ENCODE measurements at places on chromosomes 3 and 15. TPM values are rescaled to one million over a fixed set of nuclear protein-coding genes. Genes with fewer than 3 reads are reported as not detected.

Gene GOLGA8H
- total RNA-seq, result 0.73 TPM

Gene SUCNR1
- total RNA-seq, result 0.32 TPM

Gene ZNF774
- 9.8 TPM for total RNA-seq

Gene PLA2G4E
- 0.08 TPM for total RNA-seq

Gene CSPG5
- total RNA-seq, result 0.39 TPM

Gene SUSD5
- total RNA-seq, result 0.34 TPM

Gene BCHE
- total RNA-seq, result 1.9 TPM

Gene ENTPD3
- total RNA-seq, result 0.54 TPM

DNA sequence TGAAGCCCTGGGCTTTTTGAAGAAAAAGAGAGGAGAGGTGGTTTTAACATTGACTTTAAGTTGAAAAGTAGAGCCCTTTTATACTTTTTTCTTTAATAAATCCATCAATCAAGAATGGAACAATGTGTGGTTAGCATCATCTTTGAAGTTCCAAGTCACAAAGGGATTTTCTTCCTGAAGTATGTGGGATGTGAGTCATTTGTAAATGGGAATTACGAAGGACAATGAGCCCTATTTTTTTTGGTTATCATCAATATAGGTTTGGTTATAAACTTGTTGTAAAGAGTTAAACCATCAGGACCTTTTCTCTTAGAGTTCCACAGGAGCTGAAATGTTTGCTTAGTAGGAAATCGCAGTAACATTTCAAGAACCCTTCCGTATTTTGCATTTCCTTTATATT lies 38.3 kb downstream of the PIK3CA start:
- H3K27me3 ChIP-seq, result no peaks in the 10 kb centered on the region
- no peak overlapping the region for H3K27ac ChIP-seq

- H3K27ac ChIP-seq, result no peak overlapping the region
- H3K4me3 ChIP-seq, result no peak overlapping the region
- H3K36me3 ChIP-seq, result no peaks in the 10 kb centered on the region
- H3K27me3 ChIP-seq, result no peaks in the 10 kb centered on the region
- H3K4me1 ChIP-seq, result no peaks in the 10 kb centered on the region
These were observed 76.1 kb upstream of the PPP2R3A start for GRCh38 chr3:135889443-135889842.

GRCh38 chr3:23711916-23712494 lies 93.8 kb upstream of the UBE2E1 start:
- H3K27me3 ChIP-seq, result no peaks in the 10 kb centered on the region
- H3K36me3 ChIP-seq, result no peaks in the 10 kb centered on the region
- H3K27ac ChIP-seq, result peak overlapping the region; percentile 54
- H3K4me1 ChIP-seq, result peaks cover 16% of the 10 kb centered on the region

DNA sequence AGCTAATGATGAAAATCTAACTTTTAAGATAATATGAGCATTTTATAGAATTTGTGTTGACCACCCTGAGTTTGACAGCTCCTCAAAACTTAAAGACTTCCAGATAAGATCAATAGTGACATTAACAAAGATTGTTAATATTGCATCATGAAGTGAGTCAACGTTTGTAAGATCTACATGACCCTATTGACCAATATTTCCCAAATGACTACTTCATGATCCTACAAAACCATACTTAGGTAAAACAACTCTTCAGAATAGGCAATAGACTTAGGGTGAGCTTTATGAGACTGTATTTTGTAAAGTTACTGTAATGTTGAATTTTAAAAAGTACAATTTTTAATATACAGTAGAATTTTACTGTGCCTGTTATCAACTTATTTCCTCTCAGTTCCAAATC lies 422.7 kb upstream of the ALCAM start:
- no peak overlapping the region for H3K27ac ChIP-seq
- no peaks in the 10 kb centered on the region for H3K27me3 ChIP-seq
- no peaks in the 10 kb centered on the region for H3K4me1 ChIP-seq
- H3K4me3 ChIP-seq, result no peak overlapping the region

DNA sequence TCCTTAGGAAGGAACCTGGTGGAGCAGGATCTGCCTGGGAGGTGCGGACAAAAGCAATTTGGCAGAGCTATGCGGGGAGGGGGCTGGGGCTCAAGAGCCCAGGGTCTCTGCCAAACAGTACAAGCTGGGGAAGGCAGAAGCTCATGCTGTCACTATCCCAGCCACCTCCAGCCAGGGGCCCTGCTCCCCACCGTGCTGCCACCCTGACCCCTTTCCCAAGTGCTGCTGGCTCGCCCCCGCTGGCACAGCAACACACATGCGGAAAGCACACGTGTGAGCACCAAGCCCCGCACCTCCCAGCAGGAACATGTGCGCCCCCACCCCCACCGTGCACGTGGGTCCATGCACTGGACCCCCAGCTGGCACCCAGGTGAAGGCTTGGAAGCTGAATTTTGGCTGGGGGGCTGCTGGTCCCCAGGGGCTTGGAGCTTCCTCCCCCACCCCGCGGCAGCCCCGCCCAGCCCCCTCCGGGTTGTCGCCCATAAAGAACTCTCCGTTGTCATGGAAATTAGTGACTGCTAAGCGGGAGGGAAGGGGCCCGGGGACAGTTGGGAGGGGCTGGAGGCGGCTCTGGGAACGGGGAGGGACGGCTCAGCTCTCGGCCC lies 742 bp downstream of the CAMKV start:
- no peaks in the 10 kb centered on the region for H3K4me1 ChIP-seq
- H3K27ac ChIP-seq, result no peak overlapping the region

GRCh38 chr3:122974764-122975162 lies 52.8 kb downstream of the SEMA5B start:
- no peak overlapping the region for H3K27ac ChIP-seq
- no peak for DNase-seq
- H3K4me1 ChIP-seq, result peaks cover 8% of the 10 kb centered on the region

- DNase-seq, result no peak
- H3K27ac ChIP-seq, result no peak overlapping the region
- no peaks in the 10 kb centered on the region for H3K27me3 ChIP-seq
- H3K4me1 ChIP-seq, result no peaks in the 10 kb centered on the region
- no peaks in the 10 kb centered on the region for H3K36me3 ChIP-seq
- no peak overlapping the region for H3K4me3 ChIP-seq
These were observed 60.5 kb upstream of the TMEM115 start for GRCh38 chr3:50419595-50420370.

DNA sequence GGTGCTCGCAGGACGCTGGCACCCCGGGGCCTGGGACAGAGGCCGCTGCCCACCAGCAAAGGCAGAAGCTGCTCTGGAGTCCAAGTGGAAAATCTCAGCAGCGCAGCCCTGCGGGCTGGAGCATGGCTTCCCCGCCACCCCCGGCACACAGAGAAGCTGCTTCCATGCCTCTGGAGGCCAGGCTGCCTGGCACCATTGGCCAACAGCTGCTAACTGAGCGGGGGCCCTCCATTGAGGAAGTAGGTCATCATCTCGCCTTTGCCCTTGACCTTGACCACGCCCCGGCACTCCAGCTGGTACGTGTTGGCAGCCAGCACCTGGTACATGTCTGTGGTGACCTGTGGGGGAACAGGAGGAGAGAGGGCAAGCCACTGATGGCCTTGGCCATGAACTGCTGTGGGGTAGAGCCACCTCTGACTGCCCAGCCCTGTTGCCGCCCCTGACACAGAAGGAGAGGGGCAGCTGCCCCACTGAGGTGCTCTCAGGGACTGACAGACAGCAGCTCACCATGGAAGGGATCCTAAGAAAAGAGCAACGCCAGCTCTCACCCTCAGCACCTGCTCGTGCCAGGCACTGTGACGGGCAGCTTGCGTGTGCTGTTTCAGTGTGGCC lies 82.8 kb downstream of the SEC22A start:
- H3K4me1 ChIP-seq, result no peaks in the 10 kb centered on the region
- peak; percentile 48 for DNase-seq
- peaks cover 3% of the 10 kb centered on the region for H3K36me3 ChIP-seq
- H3K4me3 ChIP-seq, result no peak overlapping the region
- no peak overlapping the region for H3K27ac ChIP-seq
- no peaks in the 10 kb centered on the region for H3K27me3 ChIP-seq

GRCh38 chr15:36882487-36883131 lies 217.7 kb downstream of the MEIS2 start:
- peak; percentile 28 for DNase-seq
- peak overlapping the region; percentile 36 for H3K4me3 ChIP-seq
- peaks cover 13% of the 10 kb centered on the region for H3K27me3 ChIP-seq
- peaks cover 15% of the 10 kb centered on the region for H3K4me1 ChIP-seq
- no peak overlapping the region for H3K27ac ChIP-seq

GRCh38 chr3:65483480-65483879 lies 555.2 kb downstream of the MAGI1 start:
- H3K4me3 ChIP-seq, result peak overlapping the region; percentile 6
- DNase-seq, result peak; percentile 14
- H3K27me3 ChIP-seq, result no peaks in the 10 kb centered on the region
- no peaks in the 10 kb centered on the region for H3K36me3 ChIP-seq
- peaks cover 55% of the 10 kb centered on the region for H3K4me1 ChIP-seq

DNA sequence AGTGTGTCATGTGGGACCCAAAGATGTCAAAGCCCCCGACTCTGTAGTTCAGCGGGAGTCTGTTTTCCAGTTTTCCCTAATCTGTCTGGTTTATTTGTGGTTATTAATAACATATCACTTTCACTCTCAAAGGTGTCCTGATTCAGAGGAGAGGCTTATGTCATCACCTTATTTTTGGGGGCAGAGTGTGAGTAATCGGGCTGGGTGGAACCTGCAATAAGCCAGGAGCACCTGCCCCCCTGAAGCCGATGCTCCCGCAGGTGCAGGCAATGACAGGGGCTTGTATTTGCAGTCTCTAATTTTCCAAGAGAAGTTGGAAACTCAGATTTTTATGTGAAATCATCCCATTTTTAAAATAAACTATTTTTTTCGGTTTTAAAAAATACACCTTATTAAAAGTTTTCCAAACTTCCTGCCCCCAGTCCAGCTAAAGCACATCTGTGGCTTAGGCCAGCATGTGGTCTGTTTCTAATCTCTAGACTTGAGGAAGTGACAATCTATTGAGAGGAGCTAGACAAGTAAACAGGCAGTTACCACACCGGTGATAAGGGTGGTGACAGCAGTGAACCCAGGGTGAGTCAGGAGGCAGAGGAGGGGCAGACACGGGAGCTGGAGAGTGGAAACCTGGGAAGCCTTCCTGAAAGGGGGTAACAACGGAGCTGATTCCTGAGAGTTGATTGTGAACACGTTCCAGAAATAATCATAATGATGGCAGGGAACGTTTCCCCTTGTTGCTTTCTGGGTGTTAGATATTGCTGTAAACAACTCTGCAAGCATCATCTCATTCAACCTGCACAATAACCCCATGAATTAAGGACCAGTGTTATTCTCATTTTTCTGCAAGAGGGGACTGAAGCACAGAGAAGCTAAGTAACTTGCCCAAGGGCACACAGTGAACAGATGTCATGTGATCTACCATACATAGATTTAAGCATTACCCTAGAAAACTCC lies 37.2 kb downstream of the BHLHE40 start:
- H3K4me3 ChIP-seq, result no peak overlapping the region
- no peaks in the 10 kb centered on the region for H3K27me3 ChIP-seq
- DNase-seq, result no peak
- peaks cover 18% of the 10 kb centered on the region for H3K4me1 ChIP-seq
- H3K27ac ChIP-seq, result peak overlapping the region; percentile 63

DNA sequence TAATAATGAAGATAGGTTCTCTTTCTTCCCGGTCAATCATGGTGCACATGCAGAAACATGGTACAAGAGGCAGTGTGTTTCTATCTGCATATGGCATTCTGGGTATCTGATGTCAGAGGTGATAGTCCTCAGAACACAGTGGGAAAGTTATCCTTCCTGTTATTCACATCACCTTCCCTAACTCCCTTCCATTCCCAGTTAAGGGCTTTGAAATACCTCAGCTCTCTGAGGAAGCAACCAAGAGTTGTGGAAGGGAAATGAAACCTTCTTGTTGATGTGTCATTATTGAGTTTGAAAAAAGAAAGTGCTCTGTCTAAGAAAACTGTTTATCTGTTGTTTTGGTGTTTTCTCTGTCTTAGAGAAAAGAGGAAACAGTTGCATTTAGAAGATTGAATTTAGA lies 21.9 kb upstream of the P2RY13 start:
- no peaks in the 10 kb centered on the region for H3K27me3 ChIP-seq
- no peak overlapping the region for H3K27ac ChIP-seq
- no peaks in the 10 kb centered on the region for H3K4me1 ChIP-seq
- no peaks in the 10 kb centered on the region for H3K36me3 ChIP-seq
- DNase-seq, result no peak
- no peak overlapping the region for H3K4me3 ChIP-seq

- peaks cover 9% of the 10 kb centered on the region for H3K36me3 ChIP-seq
- peaks cover 6% of the 10 kb centered on the region for H3K4me1 ChIP-seq
- no peaks in the 10 kb centered on the region for H3K27me3 ChIP-seq
- no peak overlapping the region for H3K4me3 ChIP-seq
These were observed 116.7 kb downstream of the LRIG1 start for GRCh38 chr3:66383998-66384745.

GRCh38 chr3:172658344-172659245 lies 52.3 kb downstream of the NCEH1 start:
- H3K27me3 ChIP-seq, result no peaks in the 10 kb centered on the region
- H3K36me3 ChIP-seq, result no peaks in the 10 kb centered on the region
- H3K4me3 ChIP-seq, result no peak overlapping the region

- peak overlapping the region; percentile 98 for H3K27ac ChIP-seq
- peak overlapping the region; percentile 94 for H3K4me3 ChIP-seq
- H3K4me1 ChIP-seq, result peaks cover 31% of the 10 kb centered on the region
These were observed 604 bp downstream of the CCPG1 start for GRCh38 chr15:55407498-55408011.

DNA sequence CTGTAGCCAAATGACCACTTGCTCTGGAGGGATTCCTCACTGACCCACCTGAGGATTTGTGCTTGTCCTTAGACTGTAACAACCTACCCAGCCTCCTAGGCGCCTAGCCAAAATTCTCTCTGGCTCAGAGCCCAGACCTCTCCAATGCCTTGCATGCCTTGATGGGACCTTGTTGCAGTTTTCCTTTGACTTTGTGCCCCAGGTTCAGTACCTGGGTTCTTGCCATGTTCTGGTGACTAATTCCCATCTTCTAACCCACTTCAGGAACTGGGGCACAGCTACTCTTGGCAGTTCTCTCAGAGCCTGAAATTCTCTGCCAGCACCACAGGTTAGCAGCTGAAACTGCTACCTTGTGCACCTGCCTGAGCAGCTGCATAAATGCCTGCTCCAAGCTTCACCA lies 27.0 kb upstream of the UBE3A start:
- H3K27ac ChIP-seq, result no peak overlapping the region
- H3K27me3 ChIP-seq, result no peaks in the 10 kb centered on the region
- H3K36me3 ChIP-seq, result no peaks in the 10 kb centered on the region
- H3K4me1 ChIP-seq, result peaks cover 16% of the 10 kb centered on the region
- no peak for DNase-seq

DNA sequence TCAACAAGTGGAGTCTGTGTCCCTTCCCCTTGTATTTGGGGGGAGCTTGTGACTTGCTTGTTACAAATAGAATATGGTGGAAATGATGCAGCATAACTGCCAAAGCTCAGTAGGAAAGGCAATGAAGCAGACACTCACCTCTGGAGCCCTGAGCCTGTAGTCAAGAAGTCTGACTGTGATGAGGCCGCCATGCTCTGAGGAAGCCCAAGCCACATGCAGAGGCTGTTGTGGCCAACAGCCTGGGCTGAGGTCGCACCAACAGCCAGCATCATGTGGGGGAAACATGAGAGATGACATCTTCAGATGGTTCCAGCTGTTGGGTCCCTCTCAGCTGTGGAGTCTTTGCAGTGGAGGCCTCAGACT lies 161.4 kb downstream of the CHSY1 start:
- H3K36me3 ChIP-seq, result no peaks in the 10 kb centered on the region
- H3K27ac ChIP-seq, result no peak overlapping the region
- no peak for DNase-seq
- no peaks in the 10 kb centered on the region for H3K27me3 ChIP-seq

Data from psoas muscle (tissue), 8 donors.